ENCODE measurements at places on chromosomes 5 and 9.

DNA sequence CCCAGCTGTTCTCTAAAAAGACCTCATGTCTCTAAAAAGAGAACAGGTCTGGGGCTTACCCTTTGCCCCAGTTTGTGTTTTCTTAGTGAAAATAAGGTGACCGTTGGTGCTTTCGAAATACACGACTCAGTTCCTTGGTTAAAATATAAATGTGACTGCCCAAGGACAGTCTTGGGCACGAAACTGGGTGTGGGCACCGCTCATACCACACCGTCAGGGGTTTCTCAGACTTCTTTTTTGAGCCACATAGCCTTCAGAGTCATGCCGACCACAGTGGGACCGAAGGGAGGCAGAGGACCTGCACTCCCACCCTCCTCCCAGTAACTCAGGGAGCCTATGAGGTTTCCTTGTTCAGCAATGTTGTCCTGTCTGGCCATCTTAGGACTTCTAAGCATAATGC is 6.5 kb downstream of the SNX18 start:
- DNase-seq, result no peak

DNA sequence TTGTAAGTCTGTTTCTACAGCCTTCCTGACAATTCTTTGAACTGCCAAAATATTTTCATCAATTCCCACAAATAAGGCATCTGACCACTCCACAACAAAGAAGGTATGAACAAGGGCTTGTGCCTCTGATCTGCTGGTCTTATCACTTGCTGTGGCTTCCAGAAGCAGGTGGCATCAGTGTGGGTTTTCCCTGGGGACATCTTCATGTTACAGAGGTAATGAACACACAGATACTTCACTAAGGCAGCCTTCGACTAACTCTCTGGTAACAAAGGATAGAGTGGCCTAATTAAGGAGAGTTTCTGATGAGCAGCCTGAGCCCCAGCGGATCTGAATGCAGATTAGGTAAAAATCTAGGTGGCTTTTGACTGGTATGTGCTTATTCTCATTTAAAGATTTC is 15.2 kb upstream of the ERAP2 start:
- DNase-seq, result no peak

GRCh38 chr9:130444565-130445221 is at the start of gene ASS1:
TSS of gene ASS1 (plus strand) at chr9:130444961. CDS start at chr9:130452229, 7,268 bp downstream.
- DNase-seq, result peak; percentile 28

DNA sequence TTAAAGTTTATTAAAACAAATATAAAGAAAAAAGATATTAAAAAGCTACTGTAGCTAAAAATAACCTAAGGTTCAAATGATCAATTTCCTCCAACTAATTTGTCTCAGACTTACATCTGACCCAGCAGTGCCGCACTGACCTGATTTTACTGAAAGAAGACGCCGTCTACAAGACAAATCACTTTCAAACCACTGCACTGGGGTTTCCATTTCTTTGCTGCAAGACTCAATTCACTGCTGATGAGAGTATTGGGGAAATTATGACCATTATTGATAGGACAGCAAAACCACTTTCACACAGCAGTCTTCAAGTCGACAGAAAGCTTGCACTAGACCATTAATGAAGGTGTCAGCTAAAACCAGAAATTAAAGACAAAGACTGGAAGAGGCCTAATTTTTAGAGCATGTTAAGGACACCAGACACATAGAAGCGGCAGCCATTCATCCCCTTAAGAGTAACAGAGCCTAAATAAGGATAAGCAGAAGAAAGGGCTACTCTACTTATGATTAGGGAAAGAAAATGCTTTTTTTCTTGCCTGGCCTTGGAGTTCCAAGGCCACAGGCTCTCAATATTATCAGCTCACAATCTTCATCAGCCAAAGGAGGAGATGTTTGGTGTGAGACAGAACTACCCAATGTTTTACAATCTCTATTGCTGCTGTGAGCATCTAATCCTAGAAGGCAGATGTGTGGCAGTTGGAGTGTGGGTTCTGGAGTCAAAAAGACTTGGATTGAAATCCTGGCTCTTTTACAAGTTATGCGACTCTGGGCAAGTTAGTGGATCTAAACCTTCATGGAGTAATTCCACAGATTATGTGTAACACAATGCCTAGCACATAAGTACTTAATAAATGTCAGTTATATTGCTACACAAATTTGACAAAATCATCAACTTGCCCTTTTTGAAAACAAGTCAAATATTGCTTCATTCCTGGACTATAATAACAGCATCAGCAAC is 190.7 kb downstream of the MAPKAP1 start:
- DNase-seq, result no peak

- DNase-seq, result no peak
Observed at GRCh38 chr9:6072453-6072852, 57.0 kb upstream of the RANBP6 start.

GRCh38 chr5:179954434-179954833 is 46.7 kb upstream of the TBC1D9B start:
- DNase-seq, result no peak

GRCh38 chr5:170154297-170154696 is 48.6 kb downstream of the FOXI1 start:
- DNase-seq, result no peak

DNA sequence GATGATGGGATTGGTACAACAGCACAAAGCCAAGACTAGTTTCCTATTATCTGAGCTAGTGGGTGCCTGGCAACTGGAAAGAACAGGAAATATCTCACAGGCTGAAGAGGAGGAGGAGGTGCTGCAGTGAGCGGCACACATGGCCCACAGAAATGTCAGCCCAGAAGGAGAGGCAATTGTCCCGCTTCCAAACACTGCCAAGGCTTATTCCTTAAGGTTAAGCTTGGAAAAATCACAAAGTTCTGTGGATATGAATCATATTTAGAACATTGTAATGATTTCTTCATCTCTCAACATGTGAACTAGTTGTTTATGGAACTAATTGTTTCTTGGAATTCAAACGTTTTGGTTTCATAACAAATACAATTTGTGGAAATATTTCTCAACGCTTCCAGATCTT is 1019.5 kb upstream of the SEMA6A start:
- DNase-seq, result no peak

- no peak for DNase-seq
Observed at GRCh38 chr9:125829743-125830142, 82.6 kb downstream of the PBX3 start.

GRCh38 chr5:10631316-10631996 is 67.6 kb downstream of the ANKRD33B start:
- DNase-seq, result no peak

GRCh38 chr9:98892288-98892687 is 51.4 kb upstream of the COL15A1 start:
- DNase-seq, result no peak

DNA sequence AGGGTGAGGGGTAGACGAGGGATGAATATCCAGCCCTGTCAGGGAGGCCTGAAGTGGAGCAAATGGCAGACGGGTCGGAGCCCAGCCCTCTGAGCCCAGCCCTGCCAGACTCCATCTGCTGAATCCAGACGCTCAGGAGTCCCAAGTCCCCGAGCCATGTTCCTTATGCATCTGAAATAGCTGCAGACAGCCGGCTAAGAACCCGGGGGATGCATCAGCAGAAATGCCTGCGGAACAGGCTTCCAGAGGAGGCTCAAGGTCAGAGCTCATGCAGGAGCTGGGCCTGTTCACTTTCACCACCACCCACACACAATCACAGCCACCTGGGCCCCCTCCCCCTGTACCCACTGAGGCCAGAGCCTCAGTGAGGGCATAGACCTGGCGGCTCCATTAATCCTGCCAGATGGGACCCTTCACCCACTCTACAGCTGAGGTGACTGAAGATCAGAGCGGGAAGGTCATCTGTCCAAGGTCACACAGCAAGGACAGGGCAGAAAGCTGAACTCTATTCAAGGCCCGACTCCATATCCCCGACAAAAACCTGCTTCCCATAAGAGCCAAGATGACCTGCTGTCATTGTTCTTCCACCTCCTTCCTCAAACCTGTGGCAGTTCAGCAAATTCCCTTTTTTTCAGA is 24.4 kb upstream of the AKNA start:
- no peak for DNase-seq

GRCh38 chr5:178338126-178338749 is 105.6 kb upstream of the PHYKPL start:
- no peak for DNase-seq

- no peak for DNase-seq
Observed at GRCh38 chr5:130050585-130050984, 146.3 kb downstream of the CHSY3 start.

GRCh38 chr9:92140074-92140753 is 25.0 kb upstream of the SPTLC1 start:
- peak; percentile 41 for DNase-seq

DNA sequence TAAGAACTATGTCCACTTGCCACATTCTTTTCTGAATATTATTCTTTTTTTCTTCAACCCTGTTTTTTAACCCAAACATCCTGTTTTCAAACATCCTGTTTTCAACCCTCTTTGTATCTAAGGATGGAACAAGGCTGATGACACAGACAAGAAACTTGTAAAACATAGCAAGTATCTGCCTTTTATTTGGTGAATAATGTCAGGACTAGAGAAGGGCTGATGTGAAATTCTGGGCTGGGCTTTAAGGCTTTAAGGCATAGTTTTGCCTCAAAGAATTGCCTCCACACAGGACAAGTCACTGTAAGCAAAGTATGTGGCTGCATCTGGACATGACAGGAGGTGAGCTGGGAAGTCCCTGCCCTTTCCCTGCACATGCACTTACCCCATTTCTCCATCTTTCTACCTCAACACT is 42.5 kb upstream of the RIC1 start:
- DNase-seq, result no peak

GRCh38 chr5:151480384-151481293 is 33.2 kb downstream of the SLC36A1 start:
- DNase-seq, result no peak

GRCh38 chr5:137304226-137304874 is 194.8 kb downstream of the SPOCK1 start:
- DNase-seq, result no peak

DNA sequence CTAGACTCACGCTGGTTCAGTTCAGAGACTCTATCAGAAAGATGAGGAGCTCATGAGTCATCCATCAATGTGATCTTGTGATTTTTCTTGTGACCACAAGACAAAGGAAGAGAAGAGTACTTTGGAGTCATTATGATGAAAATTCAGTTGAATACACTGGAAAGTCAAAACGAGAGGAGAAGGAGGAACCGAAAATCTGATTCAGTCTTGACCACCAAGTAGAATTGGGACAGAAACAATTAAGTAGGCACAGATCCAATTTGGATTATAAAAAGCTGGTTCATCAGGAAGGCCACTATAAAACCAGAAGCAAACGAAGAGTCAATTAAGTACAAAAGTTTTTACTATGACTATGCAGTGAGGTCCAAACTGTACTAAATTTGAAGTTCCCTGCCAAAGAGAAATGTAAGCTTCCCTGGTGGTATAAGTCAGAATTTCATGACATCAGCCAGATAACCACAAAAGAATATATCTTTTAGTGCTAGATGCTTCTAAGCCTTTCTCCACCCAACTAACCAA is 90.9 kb downstream of the THBS4 start:
- DNase-seq, result no peak

- DNase-seq, result no peak
Observed at GRCh38 chr5:33507426-33507825, 66.7 kb downstream of the TARS1 start.

GRCh38 chr9:99296291-99296951 is 74.3 kb downstream of the SEC61B start:
- peak; percentile 9 for DNase-seq

- no peak for DNase-seq
Observed at GRCh38 chr5:59173578-59173977, 590.7 kb downstream of the RAB3C start.

GRCh38 chr5:13987843-13988464 is 43.5 kb upstream of the DNAH5 start:
- no peak for DNase-seq

GRCh38 chr9:105444130-105444529 is 3.7 kb upstream of the FSD1L start:
- DNase-seq, result no peak

- no peak for DNase-seq
Observed at GRCh38 chr5:96854067-96854466, 22.2 kb upstream of the ERAP2 start.
